ENCODE measurements at places on chromosomes 2 and 18. TPM values are rescaled to one million over a fixed set of nuclear protein-coding genes. Genes with fewer than 3 reads are reported as not detected.

GRCh38 chr18:362311-363290 is 94.8 kb upstream of the THOC1 start:
- no peaks in the 10 kb centered on the region for H3K36me3 ChIP-seq
- peaks cover 3% of the 10 kb centered on the region for H3K27me3 ChIP-seq
- no peak for DNase-seq
- H3K27ac ChIP-seq: peak overlapping the region; percentile 33
- peaks cover 16% of the 10 kb centered on the region for H3K4me1 ChIP-seq

- no peak overlapping the region for H3K27ac ChIP-seq
- H3K4me3 ChIP-seq: no peak overlapping the region
Measured at GRCh38 chr2:120134263-120134662, 88.9 kb downstream of the TMEM185B start.

- H3K36me3 ChIP-seq: no peaks in the 10 kb centered on the region
- H3K4me1 ChIP-seq: peaks cover 4% of the 10 kb centered on the region
- H3K4me3 ChIP-seq: no peak overlapping the region
- DNase-seq: no peak
- H3K27ac ChIP-seq: no peak overlapping the region
- H3K27me3 ChIP-seq: no peaks in the 10 kb centered on the region
Measured at GRCh38 chr2:150944315-150944714, 317.3 kb downstream of the RBM43 start.

DNA sequence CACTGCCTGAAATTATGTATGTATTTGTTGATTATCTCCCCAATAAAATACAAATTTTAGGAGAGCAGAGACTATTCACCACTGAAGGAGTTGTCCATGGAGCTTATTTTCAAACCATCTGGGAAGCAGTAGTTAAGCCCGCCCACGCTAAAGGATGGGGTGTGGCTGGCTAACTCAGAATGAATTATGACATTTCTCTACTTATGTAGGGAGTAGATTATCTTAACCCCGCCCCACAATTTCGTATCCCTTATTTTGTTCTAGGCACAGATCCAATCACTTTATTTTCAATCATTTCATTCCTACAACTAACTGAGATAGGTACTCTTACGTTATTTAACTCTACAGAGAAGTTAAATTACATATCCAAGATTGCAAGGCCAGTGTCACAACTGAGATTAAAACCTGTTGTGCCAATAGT is 1.4 kb upstream of the LAPTM4A start:
- no peaks in the 10 kb centered on the region for H3K36me3 ChIP-seq
- no peak overlapping the region for H3K4me3 ChIP-seq
- peaks cover 12% of the 10 kb centered on the region for H3K4me1 ChIP-seq
- peaks cover 10% of the 10 kb centered on the region for H3K27me3 ChIP-seq

GRCh38 chr2:118669654-118670053 is 177.8 kb downstream of the EN1 start:
- no peaks in the 10 kb centered on the region for H3K27me3 ChIP-seq
- H3K27ac ChIP-seq: no peak overlapping the region
- no peak for DNase-seq
- H3K36me3 ChIP-seq: no peaks in the 10 kb centered on the region

DNA sequence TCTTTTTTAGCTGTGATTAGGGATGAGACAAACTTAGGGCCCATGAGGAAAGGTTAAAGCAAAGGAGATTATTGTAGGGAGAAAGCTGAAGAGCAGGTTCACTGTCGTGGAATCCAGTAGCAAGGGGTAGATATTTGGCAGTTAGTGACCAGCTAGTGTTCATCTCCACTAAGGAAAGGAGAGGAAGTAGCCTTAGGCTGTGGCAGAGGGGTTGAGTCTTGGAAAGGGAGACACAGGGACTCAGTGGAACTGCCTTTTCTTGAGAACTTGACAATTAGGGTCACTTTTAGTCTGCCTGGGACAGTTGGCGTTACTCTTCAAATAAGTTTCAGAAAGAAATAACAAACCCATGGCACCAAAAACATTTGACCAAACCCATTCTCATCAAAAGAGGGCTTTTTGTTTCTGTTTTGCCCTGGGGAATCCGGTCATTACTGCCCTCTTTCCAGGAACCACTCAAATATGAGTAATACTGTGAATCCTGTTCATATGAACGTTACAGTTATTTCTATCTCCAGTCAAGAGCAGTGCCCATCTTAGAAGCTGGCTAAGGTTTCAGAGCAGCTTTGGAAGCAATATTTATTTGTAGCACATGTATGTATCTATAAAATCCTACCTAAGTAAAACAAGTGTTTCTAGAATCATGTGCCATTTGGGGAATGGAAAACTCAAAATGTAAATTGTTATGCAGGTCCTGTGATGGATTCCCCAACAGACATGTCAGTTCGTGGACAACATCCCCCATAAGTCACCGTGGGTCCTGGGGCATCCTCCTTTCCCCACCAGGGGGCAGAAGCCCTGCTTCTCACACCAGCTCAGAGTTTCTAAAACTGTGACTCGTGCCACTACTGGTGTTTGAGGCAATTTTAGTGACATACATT is 77.3 kb upstream of the PHLPP1 start:
- H3K4me1 ChIP-seq: no peaks in the 10 kb centered on the region
- H3K4me3 ChIP-seq: no peak overlapping the region
- H3K27me3 ChIP-seq: peaks cover 2% of the 10 kb centered on the region
- peak; percentile 25 for DNase-seq
- H3K27ac ChIP-seq: no peak overlapping the region

DNA sequence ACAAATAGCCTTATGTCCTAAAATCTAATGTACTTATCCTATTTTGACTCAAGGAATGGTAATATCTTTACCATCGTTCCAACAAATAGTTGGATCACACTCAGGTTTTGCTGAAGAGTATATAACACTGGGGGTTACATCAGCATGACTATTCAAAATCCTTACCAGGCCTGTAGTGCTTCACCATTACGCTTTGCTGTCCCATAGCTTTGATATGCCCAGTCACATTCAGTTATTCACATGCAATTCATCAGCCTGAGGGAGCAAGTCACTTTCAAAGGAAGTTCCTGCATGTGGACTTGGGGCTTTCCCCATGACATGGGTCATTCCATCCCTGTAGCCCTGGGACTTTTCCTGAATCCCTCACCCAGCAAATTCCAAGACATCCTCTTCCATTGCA is 39.6 kb downstream of the FTCDNL1 start:
- no peak overlapping the region for H3K4me3 ChIP-seq
- no peaks in the 10 kb centered on the region for H3K36me3 ChIP-seq
- no peak overlapping the region for H3K27ac ChIP-seq
- no peaks in the 10 kb centered on the region for H3K4me1 ChIP-seq
- no peak for DNase-seq
- H3K27me3 ChIP-seq: peaks cover 3% of the 10 kb centered on the region

- H3K36me3 ChIP-seq: no peaks in the 10 kb centered on the region
- no peak for DNase-seq
- no peak overlapping the region for H3K4me3 ChIP-seq
- H3K27me3 ChIP-seq: peaks cover 8% of the 10 kb centered on the region
- peaks cover 18% of the 10 kb centered on the region for H3K4me1 ChIP-seq
Measured at GRCh38 chr2:68388358-68388757, 23.3 kb downstream of the PLEK start.

C2orf66 gene
- 0.34 TPM for total RNA-seq

SPRED2 gene
- 54.5 TPM for total RNA-seq

LYPD1 gene
- 1.1 TPM for total RNA-seq

DSG4 gene
- total RNA-seq: not detected

BOK gene
- total RNA-seq: 13.8 TPM

C2orf80 gene
- total RNA-seq: not detected

SH3BP4 gene
- total RNA-seq: 59.3 TPM
